ENCODE measurements at places on chromosomes 11 and 22. TPM values are rescaled to one million over a fixed set of nuclear protein-coding genes. Genes with fewer than 3 reads are reported as not detected.
A peak's percentile ranks its signal among the peaks of the same experiment; 100 is the strongest.

- no peak for DNase-seq
Measured at GRCh38 chr11:2380396-2380795, 3.3 kb downstream of the CD81 start.

LIF gene
- 2.6 TPM for total RNA-seq

SCGB1D2 gene
- not detected for total RNA-seq

DNA sequence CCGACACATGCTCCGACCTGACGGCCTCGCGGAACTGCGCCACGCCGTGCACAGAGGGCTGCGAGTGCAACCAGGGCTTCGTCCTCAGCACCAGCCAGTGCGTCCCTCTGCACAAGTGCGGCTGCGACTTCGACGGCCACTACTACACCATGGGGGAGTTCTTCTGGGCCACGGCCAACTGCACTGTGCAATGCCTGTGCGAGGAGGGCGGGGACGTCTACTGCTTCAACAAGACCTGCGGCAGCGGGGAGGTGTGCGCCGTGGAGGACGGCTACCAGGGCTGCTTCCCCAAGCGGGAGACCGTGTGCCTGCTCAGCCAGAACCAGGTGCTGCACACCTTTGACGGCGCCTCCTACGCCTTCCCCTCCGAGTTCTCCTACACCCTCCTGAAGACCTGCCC lies 26.8 kb downstream of the TECTA start:
- no peak for DNase-seq

TRIM29 gene
- total RNA-seq, result 1.6 TPM

DNA sequence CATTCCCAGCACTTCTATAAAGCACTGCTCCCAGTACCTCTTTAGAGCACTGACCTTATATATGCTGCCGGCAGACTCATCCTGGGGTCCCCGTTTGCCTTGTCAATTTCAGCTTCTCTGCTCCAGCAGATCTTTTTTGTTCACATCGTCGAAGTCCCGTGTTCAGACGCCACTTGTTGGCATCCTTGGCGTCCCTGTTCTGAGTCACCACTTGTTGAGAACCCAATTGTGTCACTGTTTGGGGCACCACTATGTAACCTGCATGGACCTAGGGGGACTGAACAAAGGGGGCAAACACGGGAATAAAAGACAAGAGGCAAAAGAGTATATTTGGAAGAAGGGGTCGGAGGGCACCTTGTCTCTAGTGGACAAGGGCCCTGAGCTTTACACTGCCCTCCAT lies 25.5 kb downstream of the OR10A6 start:
- no peak for DNase-seq

- no peak for DNase-seq
Measured at GRCh38 chr22:27588268-27588667, 213.3 kb downstream of the MN1 start.

GRCh38 chr11:119376197-119376847 lies 5.2 kb downstream of the USP2 start:
- DNase-seq, result peak; percentile 94

DNA sequence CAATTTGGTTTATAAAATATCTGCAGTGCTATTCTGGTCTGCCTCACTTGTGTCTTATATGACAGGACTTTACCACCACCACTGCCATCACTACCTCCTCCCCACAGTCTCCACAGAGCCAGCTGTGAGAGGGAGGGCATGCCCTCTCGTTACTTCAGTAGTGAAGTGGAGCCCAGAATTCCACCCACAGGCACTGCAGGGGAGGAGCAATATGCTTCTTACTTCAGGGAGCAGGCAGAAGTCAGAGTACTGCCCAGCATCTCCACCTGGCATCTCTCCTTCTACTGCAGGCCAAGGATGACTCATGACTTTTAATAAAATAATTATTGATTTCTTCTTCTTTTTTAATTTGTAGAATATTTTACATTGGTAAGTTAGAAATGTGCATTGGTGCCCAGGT lies 255.5 kb downstream of the DYNC2H1 start:
- DNase-seq, result peak; percentile 3

DNA sequence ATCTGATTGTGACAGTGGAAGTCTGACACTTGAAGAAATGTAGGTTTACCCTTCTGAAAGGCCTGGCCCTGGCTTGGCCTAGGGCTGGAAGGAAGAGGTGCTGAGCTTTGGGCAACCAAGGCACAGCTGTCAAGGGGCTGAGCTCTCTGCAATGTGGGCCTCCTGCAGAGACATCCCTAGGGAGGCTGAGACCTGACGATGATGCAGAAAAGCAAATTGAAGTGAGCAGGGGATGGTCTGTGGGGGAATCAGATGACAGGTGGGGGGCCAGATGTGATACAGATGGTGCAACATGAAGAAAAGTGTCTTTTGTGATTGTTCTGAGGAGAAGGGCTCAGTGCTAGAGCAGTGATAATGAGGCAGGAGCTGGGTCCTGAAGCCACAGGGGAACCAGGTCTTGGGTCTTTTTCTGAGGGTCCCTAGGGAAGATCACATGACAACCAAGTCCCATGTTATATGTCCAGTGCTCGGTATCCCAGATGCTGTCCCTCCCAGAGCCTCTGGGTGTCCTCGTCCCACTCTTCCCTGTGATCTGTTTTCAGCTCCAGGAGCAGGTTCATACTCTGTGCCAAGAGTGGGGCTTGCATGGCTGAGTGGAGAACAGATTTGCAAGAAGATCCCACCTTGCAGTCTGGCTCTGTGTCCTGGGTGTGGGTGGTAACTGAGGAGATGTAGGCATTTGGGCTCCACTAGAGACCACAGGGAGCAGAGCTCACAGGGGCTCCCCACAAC lies 79.9 kb upstream of the VPREB1 start:
- no peak for DNase-seq

DNA sequence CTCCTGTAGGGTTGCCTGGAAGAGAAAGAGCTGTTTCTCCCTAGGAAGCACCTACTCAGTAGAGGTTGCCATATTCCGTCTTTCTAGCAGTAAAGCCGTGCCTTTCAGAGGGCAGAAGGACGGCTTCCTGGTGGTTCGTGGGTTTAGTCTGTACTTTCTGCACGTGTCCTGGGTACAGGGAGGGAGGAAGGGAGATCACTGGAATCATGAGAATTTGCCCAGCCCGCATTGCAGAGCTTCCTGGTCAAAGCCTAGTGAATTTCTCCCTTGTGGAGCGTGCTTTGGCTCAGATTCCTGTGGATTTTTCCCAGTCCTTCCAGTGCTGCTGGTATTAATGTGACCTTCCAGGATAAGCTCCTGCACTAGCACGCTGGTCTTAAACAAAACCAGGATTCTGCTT lies 44.9 kb downstream of the GRAMD1B start:
- DNase-seq, result no peak

DNA sequence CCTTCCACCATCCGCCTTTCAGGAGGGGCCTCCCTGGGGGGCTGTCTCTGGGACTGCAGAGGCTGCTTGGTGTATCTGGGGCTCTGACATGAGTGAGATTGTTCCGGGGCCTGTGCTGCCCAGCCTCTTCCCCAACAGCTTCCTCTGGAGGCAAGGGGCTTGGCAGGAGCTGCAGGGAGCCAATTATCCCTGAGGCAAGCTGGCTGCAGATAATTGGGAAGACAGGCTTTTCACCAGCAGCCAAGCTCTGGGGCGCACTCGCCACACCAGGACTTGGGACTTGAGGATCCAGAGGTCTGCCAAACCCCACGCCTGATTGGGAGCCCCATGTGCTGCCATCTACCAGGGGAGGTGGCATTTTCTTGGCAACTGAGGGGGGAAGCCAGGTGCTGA lies 15.6 kb upstream of the RTN4R start:
- no peak for DNase-seq

CHRM1 gene
- not detected for total RNA-seq

DNA sequence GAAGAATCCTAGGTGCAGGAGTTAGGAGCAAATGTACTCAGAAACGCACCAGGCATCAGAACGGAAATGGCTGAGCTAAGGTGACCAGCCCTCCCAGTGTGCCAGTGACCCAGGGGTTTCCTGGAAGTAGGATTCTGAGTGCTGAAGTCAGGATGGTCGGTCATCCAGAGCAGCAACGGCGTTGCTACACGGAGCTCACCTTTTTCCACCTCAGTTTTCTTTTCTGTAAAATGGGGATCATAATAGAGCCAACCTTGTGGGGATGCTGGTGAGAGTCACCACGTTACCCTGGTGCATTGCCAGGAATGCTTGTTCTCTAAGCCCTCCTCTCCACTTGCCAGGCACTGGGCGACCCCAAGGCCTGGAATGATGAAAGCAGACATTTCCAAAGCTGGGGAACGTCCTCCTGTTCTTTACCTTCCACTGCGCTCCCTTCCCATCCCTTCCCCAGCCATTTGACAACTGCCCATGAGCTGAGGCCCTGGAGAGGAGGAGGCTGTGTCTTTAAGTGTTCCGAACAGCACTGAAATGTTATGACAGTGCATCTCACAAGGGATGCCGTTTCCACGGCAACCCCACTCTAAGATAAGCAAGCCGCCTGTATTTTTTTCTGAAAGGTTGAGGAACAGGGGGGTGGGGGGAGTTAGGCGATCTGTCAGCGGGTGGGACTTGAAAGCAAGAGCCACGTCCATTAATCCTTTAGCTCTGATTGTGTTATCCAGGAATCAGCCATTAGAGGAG lies 66.8 kb downstream of the TSPAN18 start:
- DNase-seq, result peak; percentile 17

DNA sequence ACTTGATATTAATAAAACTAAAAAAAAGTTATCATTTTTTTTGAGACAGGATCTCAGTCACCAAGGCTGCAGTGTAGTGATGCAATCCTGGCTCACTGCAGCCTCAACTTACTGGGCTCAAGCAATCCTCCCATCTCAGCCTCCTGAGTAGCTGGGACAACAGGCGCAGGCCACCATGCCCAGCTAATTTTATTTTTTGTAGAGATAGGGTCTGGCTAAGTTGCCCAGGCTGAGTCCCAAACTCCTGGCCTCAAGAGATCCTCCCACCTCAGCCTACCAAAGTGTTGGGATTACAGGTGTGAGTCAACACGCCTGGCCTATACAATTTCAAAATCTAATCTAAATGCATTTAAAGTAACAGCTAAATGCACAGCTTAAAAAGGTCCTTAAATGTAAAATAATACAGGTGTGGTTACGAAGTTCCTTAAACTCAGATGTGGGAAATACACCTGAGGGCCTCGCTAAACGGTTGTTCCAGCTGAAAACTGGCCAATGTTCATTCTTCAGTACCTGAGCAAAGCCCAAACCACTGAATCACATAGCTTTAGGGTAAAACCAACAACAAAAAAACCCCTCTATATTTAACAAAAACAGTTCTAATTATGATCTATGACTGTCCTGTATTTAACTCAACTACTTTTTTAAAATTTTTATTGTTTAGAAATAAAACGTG lies 11.8 kb downstream of the NAP1L4 start:
- DNase-seq, result no peak

GRCh38 chr11:130449996-130450769 lies 1.7 kb downstream of the ADAMTS15 start:
- DNase-seq, result peak; percentile 89

OR5F1 gene
- not detected for total RNA-seq

LRRN4CL gene
- total RNA-seq, result 3.4 TPM

MS4A14 gene
- 1.6 TPM for total RNA-seq

DNA sequence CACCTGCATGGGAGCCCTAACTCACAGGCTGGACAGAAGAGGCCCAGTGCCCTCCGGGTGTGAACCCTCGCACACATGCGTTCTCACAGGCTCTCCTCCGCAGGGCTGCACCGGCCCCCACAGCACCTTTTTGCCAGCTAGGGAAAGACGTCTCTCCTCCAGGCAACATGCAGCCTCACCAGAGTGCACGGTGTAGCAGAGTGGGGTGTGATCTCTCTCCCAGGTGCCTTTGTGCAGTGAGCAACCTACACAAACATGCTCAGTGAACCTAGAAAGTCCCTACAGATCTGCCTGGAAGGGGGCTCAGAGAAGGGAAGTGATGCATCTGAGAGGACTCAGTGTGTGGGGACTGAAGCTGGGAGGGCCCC lies 3.7 kb upstream of the CARNS1 start:
- no peak for DNase-seq

DNA sequence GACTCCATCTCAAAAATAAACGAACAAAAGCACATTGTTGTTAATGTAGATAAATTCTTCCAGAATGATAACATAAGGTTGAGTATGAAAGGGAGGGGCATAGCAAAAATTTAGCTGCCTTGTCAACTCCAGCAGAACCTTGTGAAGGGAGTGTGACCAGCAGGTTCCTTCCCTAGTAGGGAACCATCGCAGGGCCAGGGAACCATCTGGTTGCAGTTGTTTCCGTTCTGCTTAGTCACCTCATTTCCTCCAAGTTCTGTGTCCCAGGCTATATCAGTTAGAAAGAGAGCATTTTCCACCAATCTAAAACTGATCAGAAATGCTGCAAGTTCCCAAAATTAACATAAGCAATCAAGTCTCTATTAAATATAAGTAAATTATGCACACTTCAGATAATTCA lies 126.7 kb upstream of the BLID start:
- no peak for DNase-seq

- DNase-seq, result no peak
Measured at GRCh38 chr22:26479792-26480610, 3.6 kb downstream of the HPS4 start.

ALX4 gene
- total RNA-seq, result 0.10 TPM

GRCh38 chr11:123100379-123101085 lies 38.6 kb upstream of the HSPA8 start:
- peak; percentile 81 for DNase-seq

DNA sequence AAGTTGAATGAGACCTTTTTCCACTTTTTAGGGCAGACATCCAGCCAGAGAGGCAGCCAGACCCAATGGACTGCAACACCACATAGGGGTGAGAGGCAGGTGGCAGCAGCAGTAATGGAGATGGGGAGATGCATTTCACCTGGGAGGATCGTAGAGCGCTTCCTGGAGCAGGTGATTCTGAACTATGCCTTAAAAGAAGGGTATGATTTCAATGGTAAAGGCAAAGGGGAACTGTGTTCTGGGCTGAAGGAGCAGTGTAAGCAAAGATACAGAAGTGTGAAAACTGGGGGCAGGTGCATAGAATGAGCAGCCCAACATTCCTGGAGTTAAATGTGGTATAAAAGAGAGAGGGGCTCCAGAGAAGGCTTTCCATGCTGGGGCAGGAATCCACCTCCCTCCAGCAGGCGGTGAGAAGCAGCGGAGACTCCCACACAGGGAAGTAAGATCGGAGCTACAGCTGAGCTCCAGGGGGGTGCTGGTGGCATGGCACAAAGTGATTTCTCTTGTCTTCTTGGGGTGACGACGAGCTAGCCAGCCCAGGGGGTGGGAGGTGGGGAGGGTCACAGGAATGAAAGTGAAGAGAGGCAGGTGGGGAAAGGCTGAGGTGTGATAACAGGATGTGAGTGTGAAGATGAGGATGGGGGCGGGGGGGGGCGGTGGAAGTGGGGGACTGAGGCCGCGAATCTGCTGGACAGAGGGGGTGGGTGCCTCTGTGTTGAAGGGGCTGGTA lies 4.3 kb upstream of the SERHL2 start:
- DNase-seq, result no peak

DNA sequence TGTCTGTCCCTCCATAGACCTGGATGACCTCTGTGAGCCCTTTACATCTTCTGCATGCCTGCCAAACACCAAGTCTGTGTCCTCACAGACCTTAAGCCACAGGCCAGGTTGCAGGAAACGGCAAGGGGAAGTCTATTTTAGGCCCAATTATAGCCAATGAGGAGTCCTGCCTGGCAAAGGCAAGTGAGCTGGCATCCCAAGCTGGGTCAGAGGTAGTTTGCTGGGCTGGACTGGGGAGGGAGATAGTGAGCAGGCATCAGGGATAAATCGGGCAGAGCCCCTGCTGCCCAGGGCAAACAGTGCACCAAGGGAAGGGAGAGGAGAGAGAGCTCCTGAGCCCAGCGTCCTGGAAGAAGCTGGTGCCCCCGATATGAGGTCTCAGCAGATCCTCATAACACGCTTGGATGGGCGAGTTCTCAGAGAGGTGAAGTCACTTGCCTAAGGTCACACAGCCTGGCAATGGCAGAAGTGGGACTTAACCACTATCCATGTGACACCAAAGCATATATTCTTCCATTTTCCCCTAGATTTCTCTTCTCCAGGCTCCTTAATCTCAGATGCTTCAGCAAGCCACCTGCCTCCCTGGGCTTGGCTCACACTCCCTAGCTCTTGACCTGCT lies 3.7 kb upstream of the RELT start:
- no peak for DNase-seq

VPS51 gene
- total RNA-seq, result 451 TPM
